ENCODE measurements at places on chromosomes 11 and 22.
A peak's percentile ranks its signal among the peaks of the same experiment; 100 is the strongest.

DNA sequence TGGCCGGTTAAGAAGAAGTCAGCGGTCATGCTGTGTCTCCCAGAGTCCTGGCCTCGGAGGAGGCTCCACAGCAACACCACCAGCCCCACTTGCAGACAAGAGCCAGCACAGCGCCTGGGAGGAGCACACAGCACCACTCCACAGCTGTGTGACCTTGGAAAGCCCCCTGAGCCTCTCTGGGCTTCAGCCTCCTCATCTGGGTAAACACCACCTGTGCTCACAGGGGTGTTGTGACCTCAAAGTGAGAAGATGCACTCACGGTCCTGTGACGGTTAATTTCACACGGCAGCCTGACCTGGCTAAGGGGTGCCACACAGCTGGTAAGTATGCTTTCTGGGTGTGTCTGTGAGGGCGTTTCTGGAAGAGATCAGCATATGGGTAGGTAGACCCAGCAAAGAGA is 54.7 kb downstream of the PHF21B start:
- DNase-seq = no peak

- DNase-seq = no peak
These were observed 307.5 kb downstream of the ETS1 start for GRCh38 chr11:128279866-128280265.

DNA sequence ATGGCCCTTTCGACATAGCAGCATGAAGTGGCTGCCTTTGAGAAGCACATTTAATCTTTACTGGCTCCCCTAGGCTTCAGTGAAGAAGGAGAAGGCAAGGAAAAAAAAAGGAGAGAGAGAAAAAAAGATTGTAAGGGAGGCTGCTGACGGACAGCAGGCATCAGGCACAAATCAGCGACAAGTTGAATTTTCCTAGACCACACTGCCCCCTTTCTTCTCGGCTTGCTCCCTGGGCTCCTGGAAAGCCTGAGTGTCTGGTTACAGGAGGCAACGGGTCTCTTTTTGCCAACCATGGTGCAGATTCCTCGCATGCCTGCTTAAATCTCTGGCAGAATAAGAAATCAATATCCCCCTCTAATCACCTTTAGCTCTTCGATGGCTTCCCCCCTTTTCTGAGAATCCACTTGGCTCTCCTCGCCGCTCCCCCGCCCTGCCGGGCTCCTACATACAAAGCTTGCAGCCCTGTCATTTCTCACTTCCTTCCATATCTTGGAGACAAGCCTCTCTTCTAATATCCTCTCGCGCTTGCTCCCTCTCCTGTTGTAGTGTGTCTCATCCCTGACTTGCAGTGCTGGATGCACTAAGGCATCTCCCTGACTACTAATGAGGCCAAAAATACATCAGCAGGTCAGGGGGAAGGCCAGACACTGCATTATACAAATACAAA is 14.3 kb downstream of the BLID start:
- DNase-seq = no peak

GRCh38 chr11:23022854-23023253 is 162.6 kb upstream of the CCDC179 start:
- no peak for DNase-seq

DNA sequence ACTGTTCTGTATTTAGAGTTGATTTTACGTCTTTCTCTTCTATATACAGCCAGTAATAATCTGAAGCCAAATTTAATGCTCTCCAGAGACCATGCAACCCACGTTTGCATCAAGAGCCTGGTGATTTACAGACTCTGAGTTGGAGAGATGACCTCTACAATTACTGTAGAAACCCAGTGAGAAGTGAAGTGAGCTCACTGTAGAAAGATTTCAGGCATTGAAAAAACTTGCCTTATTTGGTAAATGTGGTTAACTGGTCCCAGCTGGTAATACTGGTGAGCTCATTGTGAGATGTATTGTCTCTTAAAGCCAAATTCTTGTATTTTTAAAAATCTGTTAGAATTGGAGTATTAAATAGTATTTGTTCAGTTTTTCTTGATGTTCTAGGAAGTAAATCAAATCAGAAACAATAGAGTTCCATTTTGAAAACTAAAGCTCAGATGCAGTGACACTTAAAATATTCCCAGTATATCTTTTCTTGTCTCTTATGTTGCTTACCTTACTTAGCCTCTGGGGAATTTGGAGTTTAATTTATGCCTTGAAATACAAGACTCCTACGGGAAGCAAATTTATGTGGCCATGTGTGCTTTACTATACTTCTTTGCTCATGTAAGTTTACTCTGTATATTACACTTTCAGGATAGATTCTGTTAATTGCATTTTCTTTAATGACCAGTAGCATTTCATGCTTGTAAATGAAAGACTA is 189.9 kb downstream of the ARHGAP42 start:
- no peak for DNase-seq

DNA sequence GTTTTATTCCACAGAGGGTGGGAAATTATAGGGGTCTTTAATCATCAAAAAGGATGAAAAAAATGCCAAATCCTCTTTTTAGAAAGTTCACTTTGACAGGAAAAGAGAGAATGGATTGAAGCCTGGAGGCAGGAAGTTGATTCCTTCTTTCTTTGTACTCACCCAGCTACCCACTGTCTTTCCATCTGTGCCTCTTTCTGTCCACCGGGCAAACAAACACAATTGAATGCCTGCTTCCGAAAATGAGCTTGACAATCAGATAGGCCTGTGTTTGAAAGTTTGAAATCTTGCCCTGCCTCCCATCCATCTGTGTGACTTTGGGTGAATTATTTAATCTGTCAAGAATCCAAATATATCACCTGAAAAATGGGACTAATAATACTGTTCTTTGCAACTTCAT is 81.1 kb downstream of the SCN3B start:
- DNase-seq = no peak

GRCh38 chr11:62411524-62411923 is 7.3 kb upstream of the SCGB1A1 start:
- no peak for DNase-seq

DNA sequence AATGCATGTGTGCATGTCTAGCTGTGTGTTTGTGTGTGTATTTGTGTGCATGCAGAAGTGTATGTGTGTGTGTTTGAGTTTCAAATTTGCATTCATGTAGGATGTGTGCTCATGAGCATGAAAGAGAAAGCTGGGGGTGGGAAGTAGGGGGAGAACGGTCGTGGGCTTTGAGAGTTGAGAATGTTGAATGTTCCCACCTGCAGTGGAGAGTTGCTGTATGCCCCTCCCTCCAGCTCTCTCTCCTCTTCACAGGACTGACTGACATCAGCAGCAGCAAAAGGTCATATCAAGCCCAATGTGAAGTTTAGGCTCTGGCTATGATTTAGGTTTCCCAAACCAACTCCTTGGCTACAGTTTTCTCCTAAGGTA is 63.8 kb upstream of the RRAS2 start:
- no peak for DNase-seq

- no peak for DNase-seq
These were observed 198.3 kb downstream of the CASP12 start for GRCh38 chr11:104699981-104700380.

DNA sequence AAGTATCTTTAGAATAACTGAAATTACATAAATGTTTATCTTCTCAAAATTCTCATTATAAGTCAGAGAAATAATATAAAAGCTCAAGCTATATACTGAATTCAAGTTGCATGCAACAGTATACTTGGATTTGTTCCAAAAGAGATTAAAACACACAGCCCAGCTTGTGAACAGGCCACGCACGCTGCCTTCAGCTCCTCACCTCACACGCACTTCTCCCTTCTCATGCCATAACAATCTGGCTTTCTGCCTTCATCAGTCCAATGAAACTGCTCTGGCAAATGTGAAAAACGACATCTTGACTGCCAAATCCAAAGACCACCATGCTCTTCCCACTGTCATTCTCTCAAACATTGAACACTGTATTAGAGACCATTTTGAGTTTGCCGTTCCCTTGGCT is 22.1 kb downstream of the ATP6V1E1 start:
- no peak for DNase-seq

- DNase-seq = peak; percentile 97
These were observed at the start of gene SLC25A22 for GRCh38 chr11:798093-798713. TSS of gene SLC25A22 (minus strand) at chr11:798281. CDS start at chr11:795006, 3,275 bp downstream.

DNA sequence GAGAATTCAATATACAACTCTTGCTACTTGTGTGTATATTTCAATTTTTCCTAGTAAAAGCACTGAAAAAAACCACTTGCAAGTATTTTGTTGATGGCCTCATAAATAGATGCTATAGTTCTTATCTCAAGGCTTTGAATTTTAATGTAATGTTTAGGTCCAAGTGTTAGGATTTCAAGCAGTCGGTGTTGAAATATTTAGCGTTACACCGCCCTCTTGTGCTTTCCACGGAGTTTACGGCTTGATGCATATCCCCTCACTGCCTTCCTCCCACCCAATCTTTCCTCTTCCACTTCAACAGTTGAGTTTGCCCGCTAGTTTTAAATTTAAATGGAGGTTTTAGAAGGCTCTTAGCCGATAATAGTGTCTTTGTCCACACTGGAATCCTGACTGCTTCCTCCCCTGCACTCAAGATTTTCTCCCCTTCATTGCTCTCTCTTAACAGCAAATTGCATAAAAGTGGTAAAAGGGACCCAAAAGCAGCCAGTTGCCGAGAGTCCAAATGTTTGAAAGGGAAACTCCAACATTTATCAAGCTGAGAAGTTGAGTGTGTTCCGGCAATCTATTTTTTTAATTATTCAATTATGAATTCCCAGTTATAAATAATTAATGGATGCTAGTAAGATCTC is 25.9 kb upstream of the HTATIP2 start:
- DNase-seq = no peak

DNA sequence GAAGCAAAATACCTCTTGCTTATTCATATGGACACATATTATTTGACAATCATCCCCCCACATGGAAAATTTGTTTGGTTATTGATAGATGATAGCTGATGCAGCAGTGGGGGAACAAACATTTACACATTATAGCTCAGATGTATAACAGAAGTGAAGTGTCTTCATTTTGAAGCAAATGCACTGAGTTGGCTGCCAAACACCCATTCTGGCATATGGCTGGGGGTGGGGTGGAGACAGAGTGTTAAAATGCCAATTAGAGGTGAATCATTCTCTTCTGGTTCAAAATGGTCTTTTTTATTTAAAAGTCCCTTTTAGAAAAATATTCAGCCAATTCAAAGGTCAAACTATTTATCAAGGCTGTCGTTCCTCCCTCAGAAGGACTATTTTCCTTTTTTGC is 157.3 kb upstream of the TRPC6 start:
- DNase-seq = no peak

- no peak for DNase-seq
These were observed 94.4 kb upstream of the LMO1 start for GRCh38 chr11:8357891-8358566.

DNA sequence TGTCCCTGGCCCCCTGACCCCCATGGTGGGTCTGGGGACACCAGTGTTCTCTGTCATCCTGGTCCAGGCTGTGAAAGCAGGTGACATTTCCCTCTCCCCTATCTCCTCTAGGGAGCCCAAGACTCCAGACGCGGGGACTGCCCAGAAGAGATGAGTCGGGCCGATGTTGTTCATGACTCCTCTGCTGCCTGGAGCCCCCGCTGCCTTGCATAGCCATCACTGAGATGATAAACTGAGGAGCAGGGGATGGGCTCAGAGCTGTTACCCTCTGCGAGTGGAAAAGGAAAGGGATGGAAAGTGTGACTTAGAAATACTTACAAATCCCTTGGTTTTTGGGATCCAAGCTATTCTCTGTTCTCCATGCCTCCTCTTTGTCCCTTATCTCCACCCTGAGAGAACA is 209.6 kb downstream of the DSCAML1 start:
- DNase-seq = no peak

DNA sequence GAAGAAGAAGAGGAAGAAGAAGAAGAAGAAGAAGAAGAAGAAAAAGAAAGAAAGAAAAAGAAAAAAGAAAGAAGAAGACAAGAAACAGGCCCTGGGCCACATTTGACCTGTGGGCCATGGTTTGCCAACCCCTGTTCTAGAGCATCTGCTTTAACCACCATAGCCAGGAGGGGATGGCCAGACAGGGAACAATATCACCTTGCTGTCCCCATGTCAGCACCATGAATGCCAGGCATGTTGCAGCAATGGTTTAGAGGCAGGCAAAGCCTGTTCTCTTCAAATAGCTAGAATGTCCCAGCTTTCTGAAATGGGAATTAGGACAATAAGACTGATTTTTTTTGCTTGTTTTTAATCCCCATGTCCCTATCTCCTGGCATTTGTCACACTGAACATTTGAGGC is 338.6 kb upstream of the PLET1 start:
- DNase-seq = no peak

- DNase-seq = no peak
These were observed 68.4 kb downstream of the GAS2 start for GRCh38 chr11:22734628-22735345.

GRCh38 chr11:92765965-92766371 is 203.5 kb upstream of the MTNR1B start:
- DNase-seq = no peak

- DNase-seq = no peak
These were observed 36.5 kb downstream of the CTSC start for GRCh38 chr11:88300888-88301487.
